Left ventricle myocardium inferior (tissue), 1 donor: ENCODE measurements at places on chromosomes 12 and 14.

- no peak for DNase-seq
These were observed 588.2 kb downstream of the NRXN3 start for GRCh38 chr14:78758333-78758732.

DNA sequence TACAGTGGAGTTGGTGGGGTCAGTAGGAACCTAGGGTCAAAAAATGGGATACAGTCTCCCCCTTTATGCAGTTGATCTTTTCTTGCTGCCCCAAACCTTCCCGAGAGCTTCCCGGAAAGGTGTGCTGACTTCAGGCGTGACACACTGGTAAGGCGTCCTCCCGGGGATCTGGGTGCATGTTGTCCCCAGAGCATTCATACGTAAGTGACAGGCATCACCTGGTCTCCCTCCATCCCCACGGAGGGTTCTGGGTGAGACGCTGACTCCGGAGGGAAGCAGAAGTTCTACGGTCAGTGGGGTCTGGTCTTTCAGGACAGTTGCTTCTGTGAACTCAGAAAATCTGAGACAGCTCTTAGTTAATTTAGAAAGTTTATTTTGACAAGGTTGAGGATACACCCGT is 159.6 kb upstream of the RTL1 start:
- no peak for DNase-seq

- no peak for DNase-seq
These were observed 440.8 kb downstream of the NRXN3 start for GRCh38 chr14:78610994-78611393.

DNA sequence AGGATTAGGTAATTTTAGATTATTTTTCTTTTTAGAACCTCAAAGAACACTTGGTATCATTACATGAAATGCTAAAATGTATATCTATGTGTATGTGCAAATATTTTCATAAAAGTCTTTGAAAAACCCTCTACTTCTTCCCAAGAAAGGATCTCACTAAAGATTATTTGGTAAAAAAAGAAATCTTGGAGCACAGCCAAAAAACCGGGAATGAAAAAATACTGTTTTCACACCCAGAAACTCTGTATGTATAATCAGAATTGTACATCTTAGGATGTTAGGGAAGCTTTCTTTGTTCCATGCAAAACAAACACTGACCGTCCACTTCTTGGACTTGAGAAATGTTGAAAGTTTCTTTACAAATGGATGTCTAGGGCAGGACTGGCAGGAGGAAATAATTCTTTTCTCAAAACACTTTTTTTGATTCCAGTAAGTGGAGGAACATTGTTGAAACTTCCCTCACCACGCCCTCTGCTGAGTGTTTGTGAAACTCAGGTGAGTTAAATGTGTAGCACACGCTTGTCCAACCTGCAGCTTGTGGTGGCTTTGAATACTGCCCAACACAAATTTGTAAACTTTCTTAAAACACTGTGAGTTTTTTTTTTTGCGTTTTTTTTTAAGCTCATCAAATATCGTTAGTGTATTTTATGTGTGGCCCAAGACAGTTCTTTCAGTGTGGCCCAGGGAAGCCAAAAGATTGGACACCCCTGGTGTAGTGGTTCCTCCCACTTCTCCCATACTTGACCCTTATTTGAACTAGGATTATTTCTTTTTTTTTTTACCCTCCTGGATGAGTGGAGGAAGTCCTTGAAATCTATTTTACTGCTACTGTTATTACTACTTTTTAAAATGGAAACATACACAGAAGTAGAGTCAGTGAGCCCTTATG is 26.6 kb downstream of the FBXO34 start:
- no peak for DNase-seq

- DNase-seq, result no peak
These were observed 69.5 kb upstream of the TCL1B start for GRCh38 chr14:95616745-95617144.

DNA sequence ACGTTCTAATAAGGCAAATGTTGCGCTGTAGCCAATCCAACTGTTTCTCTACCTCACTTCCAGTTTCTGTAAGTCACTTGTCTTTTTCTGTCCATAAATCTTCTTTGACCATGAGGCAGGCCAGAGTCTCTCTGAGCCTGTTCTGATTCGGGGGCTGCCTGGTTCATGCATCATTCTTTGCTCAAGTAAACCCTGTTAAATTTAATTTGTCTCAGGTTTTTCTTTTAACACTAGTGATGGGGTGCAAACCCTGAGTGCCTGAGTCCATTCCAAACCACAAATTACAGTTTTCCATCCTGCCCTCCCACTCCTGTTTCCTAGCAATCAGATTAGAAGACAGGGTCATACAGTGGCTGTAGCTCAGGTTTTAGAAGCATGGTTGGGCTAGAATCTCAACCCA is 41.9 kb downstream of the VWF start:
- no peak for DNase-seq
